ENCODE measurements at places on chromosomes 16 and 17.

- no peak for DNase-seq
Measured at GRCh38 chr16:77373726-77374125, 61.1 kb downstream of the ADAMTS18 start.

DNA sequence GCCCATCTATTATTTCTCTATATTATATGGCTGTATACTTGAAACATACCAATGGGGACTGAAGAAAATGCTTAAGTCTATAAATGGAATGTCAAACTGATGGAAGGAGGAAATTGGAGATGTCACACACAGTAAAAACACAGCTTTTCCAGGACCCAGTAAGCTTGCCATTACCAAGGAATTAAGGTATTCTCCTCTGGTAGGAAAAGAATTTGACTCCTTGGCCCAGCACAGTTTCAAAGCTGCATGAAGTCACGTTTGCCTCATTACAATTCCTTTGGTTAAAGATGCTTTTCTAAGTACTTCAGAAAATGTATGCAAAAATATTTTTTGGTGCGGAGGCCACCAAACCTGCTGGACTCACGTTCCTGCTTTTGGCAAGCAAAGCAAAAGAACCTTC is 48.5 kb downstream of the CDH13 start:
- no peak for DNase-seq

- DNase-seq: no peak
Measured at GRCh38 chr17:80219763-80220053, 425 bp downstream of the SGSH start.

- no peak for DNase-seq
Measured at GRCh38 chr16:89392881-89393737, 97.3 kb downstream of the ANKRD11 start.

DNA sequence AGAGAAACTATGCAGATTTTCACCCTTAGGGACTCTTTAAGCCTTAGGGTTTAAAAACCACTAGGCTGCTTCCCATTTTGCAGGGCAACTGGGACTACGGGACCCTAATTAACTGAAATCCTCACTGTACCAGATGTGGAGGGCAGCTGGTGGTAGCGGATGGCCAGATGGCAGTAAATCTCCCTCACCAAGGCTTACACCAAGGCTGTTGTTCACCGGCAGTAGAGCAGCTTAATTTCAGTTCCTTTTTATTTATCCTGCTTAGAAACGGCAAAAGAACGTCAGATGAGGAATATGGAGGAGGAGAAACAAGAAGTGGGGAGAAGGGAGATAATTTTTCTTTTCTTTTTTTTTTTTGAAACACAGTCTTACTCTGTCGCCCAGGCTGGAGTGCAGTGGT is 6.5 kb downstream of the ABHD15 start:
- DNase-seq: no peak

- no peak for DNase-seq
Measured at GRCh38 chr17:50120475-50121253, 9.3 kb downstream of the SAMD14 start.

DNA sequence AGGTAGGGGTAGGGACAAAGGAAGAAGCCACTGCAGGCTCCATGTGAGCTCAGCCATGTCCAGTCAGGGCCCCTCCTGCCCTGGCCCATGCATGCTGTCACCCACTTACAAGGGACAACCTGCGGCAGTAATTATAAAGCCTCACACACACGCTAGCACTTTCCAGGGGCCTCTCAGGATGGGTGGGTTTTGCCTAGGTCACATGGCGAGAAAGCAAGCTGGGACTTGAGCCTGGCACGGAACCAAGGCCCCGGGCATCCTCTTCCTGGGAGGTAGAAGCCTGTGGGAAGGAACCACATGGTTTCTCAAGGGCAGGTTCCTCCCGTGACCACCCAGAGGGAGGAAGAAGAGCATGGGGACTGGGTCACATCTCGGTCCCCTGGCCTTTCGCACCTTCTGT is 7.0 kb downstream of the ZNF319 start:
- DNase-seq: no peak

DNA sequence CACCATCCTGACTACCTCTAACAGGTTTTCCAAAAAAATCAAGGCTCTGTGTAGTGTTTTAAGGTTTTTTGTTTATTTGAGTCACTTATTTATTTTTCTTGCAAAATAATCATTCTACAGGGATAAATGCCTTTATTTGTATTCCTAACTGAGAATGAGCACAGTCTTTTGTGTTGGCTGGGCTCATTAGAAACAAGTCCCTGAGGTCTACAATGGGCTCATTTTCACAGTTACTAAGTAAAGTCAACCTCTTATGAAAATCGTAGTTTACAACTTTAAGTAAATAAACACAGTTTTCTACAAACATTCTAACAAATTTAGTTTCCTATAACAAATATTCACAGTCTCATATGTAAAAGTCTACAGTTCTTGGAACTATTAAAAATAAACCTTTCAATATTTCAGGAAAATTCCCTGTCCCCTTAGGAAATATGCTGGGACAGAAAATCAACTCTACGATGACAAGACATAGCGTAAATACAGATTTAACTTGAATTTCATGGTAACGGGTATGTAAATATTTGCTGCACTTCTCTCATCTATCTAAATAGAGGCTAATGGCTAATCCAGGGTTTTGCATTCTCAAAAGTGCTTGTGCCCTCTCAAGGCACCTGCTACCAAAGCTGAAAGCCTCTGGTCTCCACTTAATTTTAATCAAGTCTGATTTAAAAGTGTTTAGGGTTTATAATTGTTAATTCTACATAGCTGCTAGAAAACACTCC is 31.5 kb upstream of the CDH5 start:
- no peak for DNase-seq

GRCh38 chr16:75535211-75535843 is 581 bp downstream of the CHST5 start:
- DNase-seq: no peak

GRCh38 chr17:73184136-73184993 is 8.5 kb upstream of the COG1 start:
- DNase-seq: no peak

- no peak for DNase-seq
Measured at GRCh38 chr16:66617728-66618127, 13.2 kb downstream of the CMTM3 start.

- DNase-seq: no peak
Measured at GRCh38 chr16:28191364-28191960, 20.3 kb downstream of the XPO6 start.

DNA sequence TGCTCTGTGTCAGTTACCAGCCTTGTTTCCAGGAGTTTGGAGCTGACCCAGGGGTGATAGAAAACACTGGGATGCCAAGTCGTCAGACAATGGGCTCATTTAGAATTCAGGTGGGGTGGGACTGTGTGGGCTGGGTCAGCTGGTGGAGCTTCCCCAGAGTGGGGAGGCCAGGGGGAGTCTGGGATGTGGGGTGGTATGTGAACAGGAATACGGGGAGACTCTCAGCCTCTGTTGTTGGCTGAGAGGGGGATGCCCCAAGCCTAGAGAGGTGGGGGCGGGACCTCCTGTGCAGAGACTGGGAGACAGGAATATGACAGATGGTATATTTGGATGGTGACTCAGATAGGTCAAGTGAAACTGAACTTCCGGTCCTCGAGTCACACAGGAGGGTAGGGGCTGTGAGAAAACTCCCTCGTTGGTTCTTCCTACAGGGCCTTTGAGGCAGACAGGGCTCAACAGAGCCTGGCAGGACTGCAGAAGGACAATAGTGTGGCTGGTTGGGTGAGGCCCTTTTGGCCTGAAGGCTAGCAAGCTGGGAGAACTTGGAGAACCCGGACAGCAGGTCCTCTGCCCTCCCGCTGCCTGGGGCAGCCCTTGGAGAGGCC is 23.7 kb downstream of the CDH1 start:
- no peak for DNase-seq

- no peak for DNase-seq
Measured at GRCh38 chr16:4891097-4891885, 44.0 kb downstream of the UBN1 start.

- DNase-seq: no peak
Measured at GRCh38 chr16:75476817-75477216, 12.3 kb upstream of the TMEM170A start.

GRCh38 chr17:13410874-13411273 is 190.9 kb downstream of the HS3ST3A1 start:
- no peak for DNase-seq

DNA sequence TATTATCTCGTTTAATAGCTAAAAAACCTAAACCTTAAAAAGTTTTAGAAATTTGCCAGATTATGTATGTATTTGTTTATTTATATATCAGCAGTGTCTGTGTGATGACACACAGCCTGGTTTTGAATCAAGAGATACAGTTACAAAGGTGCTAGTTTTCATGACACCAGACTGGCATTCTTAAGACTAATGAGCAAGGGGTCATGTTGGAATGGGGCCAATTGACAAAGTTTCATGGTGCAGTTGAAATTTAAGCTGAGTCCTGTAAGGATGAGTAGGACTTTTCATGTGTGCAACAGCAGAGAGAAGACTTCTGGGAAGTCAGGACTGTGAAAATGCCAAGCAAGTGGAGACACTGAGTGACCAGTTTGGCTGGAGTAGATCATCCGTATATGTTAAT is 3.2 kb upstream of the KRT10 start:
- DNase-seq: no peak

- DNase-seq: no peak
Measured at GRCh38 chr16:59459806-59460205, 725.7 kb upstream of the GOT2 start.

DNA sequence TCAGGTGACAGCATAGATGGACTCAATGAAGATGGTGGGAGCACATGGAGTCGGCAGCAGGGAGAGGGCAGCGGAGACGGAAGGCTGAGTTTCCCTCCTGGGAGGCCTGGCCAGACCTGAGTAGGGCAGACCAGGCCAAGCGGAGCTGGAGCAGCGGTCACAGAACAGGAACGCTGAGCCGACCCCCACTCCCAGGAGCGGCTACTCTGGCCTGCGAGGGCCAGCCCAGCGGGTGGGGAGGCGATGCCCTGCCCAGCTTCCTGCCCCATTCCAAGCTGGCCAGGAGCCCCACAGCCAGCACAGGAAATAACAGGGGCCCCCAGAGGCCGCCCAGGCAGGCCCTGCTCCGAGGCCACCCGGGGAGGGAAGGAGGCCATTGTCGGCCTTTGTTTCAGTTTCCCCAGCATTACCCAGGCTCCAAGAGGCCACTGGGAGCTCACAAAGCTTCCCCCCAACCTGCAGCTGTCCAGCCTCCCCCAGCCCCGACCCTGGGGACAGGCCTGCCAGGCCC is 79.8 kb downstream of the ZNF423 start:
- DNase-seq: no peak

DNA sequence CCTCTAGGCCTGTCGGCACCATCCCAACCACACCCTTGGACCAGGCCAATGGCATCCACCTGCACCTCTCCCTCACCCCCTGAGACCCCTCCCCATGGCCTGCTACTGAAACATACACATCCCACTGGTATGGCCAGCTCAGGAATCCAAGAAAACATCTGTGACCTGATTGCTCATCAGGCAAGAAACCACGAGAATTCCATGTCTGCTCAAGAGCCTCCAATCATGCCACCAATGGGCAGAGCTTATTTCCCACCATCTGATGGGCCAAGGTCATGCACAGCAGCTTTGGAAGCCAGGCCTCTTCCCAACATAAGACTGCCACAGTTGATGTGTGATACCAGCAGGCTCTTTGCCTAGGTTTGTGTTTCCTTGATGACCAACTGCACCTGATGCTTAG is 190.1 kb downstream of the C16orf78 start:
- no peak for DNase-seq

DNA sequence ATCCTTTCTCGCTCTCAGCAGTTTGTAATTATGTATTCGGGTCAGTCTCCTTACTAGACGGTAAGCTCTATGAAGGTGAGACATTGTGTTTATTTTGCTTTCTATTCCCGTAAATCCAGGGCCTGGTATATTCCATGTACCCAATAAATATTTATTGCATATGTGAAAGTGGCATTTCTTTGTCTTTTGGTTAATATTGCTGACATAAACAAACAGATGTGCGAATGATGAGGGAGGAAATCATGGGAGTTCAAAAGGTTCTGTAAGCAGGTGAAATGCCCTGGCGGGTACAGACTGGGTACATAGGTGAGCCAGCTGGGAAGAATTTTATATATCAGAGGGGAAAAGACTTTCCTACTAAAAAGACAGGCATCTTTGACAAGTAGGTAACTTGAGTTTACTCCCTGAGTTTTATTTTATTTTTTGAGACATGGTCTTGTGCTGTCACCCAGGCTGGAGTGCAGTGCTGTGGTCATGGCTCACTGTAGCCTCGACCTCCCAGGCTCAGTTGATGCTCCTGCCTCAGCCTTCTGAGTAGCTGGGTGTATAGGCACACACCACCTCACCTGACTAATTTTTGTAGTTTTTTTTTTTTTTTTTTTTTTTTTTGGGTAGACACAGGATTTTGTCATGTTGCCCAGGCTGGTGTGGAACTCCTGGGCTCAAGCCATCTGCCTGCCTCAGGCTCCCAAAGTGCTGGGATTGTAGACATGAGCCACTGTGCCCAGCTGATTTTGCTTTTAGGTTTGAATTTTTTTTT is 5.7 kb upstream of the METTL9 start:
- no peak for DNase-seq

DNA sequence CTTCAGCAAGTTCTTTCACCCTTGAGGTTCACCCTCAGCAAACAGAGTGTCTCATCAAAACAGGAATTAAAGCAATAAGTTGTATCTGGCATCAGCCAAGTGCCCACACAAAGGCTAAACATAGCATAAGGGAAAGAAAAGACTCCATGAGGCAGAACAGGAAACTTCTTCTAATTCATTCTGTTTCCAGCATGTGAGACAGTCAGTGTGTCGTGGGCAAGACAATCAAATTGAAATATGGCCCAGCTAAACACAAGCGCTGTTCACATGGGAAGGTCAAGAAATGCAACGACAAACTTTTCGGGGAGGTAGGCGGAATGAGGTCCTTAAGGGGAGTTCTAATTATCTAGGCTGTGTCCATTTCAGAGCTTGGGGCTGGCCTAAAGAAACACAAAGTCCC is 393.4 kb downstream of the HAPSTR1 start:
- DNase-seq: no peak

- no peak for DNase-seq
Measured at GRCh38 chr17:62910277-62910676, 55.8 kb upstream of the TANC2 start.

DNA sequence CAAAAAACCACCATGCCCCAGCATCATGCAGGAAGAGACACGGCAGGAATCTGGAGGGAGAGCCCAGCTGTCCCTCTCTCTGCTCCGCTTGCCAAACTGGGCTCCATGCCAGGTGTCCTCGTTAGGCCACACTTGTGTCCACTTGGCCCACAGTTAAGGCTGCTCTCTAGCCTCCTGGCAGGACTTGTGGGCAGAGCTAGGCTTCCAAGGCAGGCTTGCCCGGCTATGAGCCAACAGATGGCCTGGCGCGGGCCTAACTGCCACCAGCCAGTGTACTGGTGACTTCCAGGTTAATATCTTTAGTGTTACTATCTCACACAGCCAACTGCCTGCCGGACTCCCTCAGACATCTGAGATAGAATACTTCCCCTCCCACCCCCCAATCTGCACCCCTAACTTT is 10.6 kb downstream of the ATP6V0D1 start:
- DNase-seq: no peak

DNA sequence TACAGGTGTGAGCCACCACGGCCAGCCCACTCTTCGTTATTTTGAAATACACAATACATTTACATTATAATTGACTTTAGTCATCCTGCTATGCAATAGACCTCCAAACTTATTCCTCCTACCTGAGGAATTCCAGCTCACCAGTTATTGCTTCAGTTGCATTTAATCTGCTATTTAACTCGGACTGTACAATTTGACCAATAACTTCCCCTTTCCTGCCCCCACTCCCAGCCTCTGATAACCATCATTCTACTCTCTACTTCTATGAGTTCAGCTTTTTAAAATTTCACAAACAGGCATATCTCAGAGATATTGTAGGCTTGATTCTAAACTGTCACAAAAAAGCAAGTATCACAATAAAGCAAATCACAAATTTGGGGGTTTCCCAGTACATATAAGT is 157.0 kb downstream of the COPRS start:
- DNase-seq: no peak
